Activated T-cell treated with anti-CD3 and anti-CD28 coated beads for 24 hours (primary cell): ENCODE measurements at places on chromosomes 2 and 18.

- DNase-seq: no peak
Observed at GRCh38 chr18:10378688-10379420, 75.6 kb upstream of the APCDD1 start.

GRCh38 chr2:157052685-157053224 is 204.8 kb upstream of the GALNT5 start:
- DNase-seq: no peak

DNA sequence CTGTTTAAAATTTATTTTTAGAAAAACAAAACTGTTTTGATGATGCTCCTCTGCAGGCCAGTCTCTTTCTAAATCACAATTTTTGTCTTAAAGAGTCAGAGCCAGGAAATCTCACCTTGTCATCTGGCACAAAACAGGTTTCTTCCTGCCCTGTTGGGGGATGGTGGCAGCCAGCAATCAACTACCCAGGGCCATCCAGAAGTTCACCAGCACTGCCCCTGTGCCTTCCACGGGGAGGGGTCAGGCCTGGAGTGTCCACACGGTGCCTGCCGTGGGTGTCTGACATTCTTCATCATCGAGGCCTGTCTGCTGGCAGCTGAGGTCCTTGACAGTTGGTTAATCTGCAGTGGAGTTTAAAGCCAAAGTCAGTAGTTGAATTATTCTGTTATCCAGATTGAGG is 40.0 kb upstream of the BMP10 start:
- no peak for DNase-seq

DNA sequence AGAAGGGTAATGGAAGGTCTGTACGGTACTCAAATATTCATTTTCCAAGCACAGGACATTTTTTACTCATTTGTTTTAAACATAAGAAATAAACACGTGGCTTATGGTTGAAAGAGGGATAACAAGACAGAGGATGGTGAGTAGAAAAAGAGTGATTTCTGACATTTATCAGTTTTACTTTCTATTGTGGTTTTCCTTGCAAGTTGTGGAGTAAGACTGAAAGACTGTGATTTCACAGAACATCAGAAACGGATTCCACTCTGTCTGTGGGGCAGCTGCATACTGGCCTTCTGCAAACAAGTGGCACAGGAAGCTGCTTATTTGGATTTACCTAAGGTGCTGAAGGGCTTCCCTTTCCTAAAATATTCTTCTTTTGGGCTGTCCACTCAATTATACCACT is 122.2 kb upstream of the ITGB6 start:
- no peak for DNase-seq

- no peak for DNase-seq
Observed at GRCh38 chr2:155747531-155747930, 585.0 kb downstream of the NR4A2 start.

DNA sequence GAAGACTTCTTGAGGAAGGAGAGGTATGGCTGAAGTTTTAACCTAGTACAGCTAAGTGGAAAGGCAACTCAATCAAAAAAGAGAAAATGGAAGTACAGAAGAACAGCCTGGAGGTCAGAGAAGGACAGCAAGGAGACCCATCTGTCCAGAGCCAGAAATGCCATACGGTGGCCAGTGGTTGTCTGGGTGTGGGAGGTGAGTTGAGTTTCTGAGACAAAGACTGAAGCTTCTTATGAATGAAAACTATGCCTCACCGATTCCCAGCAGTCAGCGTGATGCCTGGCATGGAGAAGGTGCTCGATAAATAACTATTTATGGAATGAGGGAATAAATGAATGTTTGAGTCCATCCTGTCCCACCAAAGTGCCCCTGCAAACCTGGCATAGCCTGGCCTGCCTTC is 98.8 kb downstream of the MRO start:
- DNase-seq: no peak

- no peak for DNase-seq
Observed at GRCh38 chr2:128626760-128627511, 308.3 kb upstream of the HS6ST1 start.
